ENCODE measurements at places on chromosomes 2 and 18.

GRCh38 chr2:51335087-51336058, 303.4 kb upstream of the NRXN1 start:
- no peak for DNase-seq

DNA sequence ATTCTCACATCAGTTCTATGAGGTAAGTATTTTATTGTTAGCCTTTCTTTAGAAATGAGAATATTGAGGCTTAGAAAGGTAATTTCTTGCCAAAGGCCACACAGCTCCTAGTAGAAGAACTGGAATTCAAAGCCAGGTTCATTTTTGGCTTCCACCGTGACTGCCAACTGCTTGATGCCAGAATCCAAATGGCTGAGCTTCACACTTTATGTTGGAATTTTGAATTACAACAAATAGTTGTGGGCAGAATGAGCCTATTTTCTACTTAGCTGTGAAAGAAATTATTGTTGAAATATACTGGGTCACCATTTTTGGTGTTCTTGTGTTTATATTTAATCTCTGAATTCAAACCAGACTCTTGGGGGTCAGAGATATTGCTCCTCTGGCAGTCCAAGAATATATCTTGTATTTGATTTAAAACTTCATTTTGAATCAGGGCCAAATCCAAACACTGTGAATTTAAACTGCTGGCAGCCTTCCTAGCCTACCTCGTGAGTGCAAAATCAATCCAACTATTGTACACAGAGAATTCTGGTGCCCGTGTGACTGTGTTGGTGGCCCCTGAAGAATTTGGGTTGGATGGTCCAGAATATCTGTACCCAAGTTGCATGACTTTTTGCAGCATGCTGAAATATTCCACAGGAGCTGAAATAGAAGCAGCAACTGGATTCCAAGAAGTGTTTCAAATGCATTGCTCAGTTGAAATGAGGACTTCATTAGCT, 35.6 kb upstream of the LPIN1 start:
- no peak for DNase-seq

GRCh38 chr2:75361486-75361885, 162.2 kb upstream of the TACR1 start:
- DNase-seq: no peak

GRCh38 chr2:76019128-76019527, 308.4 kb upstream of the GCFC2 start:
- DNase-seq: no peak
